ENCODE measurements at places on chromosomes 5 and 9. TPM values are rescaled to one million over a fixed set of nuclear protein-coding genes. Genes with fewer than 3 reads are reported as not detected.
A peak's percentile ranks its signal among the peaks of the same experiment; 100 is the strongest.

The TLR4 gene
- not detected for total RNA-seq

DNA sequence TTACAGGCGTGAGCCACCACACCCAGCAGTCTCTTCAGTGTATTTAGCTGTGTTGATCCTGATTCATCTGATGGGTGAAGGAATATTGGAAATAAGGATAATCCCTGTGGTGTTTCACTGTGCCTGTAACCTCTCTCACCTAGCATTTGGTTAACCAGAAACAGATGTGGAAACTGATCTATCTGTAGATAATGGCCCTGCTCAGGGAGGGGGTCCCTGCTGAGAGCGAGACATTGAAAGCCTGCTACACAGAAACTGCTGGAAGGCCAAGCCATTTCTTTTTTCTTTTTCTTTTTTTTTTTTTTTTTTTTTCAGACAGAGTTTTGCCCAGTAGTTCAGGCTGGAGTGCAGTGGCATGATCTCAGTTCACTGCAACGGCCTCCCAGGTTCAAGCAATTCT, 28.4 kb downstream of the QRFP start:
- H3K36me3 ChIP-seq, result peaks cover 9% of the 10 kb centered on the region
- no peaks in the 10 kb centered on the region for H3K27me3 ChIP-seq
- H3K27ac ChIP-seq, result no peak overlapping the region
- DNase-seq, result no peak
- no peaks in the 10 kb centered on the region for H3K4me1 ChIP-seq
- H3K4me3 ChIP-seq, result no peak overlapping the region

DNA sequence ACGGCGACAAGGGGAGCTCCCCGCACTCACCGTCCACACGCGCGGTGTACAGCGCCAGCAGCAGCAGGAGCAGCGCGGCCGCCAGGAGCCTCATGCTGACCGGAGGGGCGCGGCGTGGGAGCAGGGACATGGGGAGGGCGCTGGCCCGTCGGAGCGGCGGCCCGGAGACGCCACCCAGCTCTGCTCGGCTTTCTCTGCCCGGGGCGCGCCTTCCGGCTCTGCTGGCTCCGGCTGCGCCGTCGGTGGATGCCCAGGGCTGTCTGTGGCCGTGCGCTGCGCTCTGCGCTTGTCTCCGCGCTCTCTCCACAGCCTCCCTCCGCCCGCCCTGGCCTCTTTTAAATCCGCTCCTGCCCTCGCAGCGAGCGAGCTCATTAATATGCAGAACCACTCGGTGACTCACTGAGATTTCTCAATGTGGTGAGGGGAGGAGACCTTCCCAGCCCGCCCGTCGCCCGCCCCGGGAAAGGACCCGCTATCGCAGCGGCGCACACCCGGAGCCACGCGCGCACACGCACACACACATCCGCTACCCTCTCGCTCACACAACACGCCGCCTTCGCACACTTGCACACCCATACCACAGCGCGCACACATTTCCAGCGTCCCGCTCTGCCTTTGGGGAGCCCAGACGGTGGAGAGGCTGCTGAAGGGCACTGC, at the start of gene CXCL14:
TSS of gene CXCL14 (minus strand) at position 307 of the 657 bp plus-strand sequence. CDS start at position 94, 213 bp downstream.
- H3K27me3 ChIP-seq, result peaks cover 45% of the 10 kb centered on the region
- H3K36me3 ChIP-seq, result no peaks in the 10 kb centered on the region
- H3K4me3 ChIP-seq, result no peak within 1 kb of the TSS
- no peaks in the 10 kb centered on the region for H3K4me1 ChIP-seq
- H3K27ac ChIP-seq, result no peak within 1 kb of the TSS
- DNase-seq, result no peak

- H3K36me3 ChIP-seq, result no peaks in the 10 kb centered on the region
- H3K27ac ChIP-seq, result no peak overlapping the region
- no peak overlapping the region for H3K4me3 ChIP-seq
- H3K4me1 ChIP-seq, result peaks cover 27% of the 10 kb centered on the region
- H3K27me3 ChIP-seq, result peaks cover 2% of the 10 kb centered on the region
- DNase-seq, result no peak
Measured at GRCh38 chr9:99885747-99886146, 20.7 kb upstream of the STX17 start.

GRCh38 chr5:164627021-164627420, 1121.6 kb downstream of the MAT2B start:
- no peaks in the 10 kb centered on the region for H3K36me3 ChIP-seq
- H3K4me3 ChIP-seq, result no peak overlapping the region
- H3K27ac ChIP-seq, result no peak overlapping the region
- no peak for DNase-seq
- no peaks in the 10 kb centered on the region for H3K27me3 ChIP-seq
- no peaks in the 10 kb centered on the region for H3K4me1 ChIP-seq

DNA sequence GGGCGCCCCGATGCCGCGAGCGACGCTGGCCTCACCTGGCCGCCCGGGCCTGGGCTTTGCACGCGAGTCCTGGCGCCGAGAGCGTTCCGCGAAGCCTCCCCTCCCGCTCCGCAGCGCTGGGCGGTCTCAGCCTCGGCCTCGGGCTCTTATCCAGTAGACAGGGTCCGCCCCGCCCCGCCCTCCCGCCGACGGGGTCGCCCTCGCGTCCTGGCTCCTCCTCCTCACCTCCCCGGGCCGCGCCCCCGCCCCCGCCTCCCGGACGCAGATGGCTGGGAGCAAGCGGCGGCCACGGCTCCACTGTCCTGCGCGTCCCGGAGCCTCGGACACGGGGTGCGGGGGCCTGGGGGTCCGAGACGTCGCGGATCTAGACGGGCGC, at the start of gene SLC6A3:
TSS of gene SLC6A3 (minus strand) at position 128 of the 376 bp plus-strand sequence. CDS start 2,243 bp downstream, outside the sequence.
- H3K4me3 ChIP-seq, result no peak within 1 kb of the TSS
- peaks cover 52% of the 10 kb centered on the region for H3K27me3 ChIP-seq
- no peaks in the 10 kb centered on the region for H3K4me1 ChIP-seq
- DNase-seq, result no peak
- no peaks in the 10 kb centered on the region for H3K36me3 ChIP-seq
- no peak within 1 kb of the TSS for H3K27ac ChIP-seq

DNA sequence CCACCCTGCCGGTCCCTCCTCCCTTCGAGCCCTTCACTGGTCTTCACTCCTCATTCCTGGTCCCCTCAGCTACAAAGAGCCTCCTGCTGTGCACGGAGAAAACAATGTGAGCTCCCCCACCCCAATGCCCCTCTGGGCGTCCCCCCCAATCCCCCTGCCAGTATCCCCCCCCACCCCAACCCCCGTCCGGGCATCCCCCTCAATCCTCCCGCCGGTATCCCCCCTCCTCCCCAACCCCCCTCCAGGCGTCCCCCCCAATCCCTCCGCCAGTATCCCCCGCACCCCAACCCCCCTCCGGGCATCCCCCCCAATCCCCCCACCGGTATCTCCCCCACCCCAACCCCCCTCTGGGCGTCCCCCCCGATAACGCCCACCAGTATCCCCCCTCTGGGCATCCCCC, 42.8 kb downstream of the EXD3 start:
- no peak overlapping the region for H3K4me3 ChIP-seq
- DNase-seq, result no peak
- no peak overlapping the region for H3K27ac ChIP-seq

GRCh38 chr5:179870403-179870903, 11.8 kb upstream of the MRNIP start:
- DNase-seq, result no peak
- H3K36me3 ChIP-seq, result peaks cover 47% of the 10 kb centered on the region
- no peak overlapping the region for H3K4me3 ChIP-seq
- no peak overlapping the region for H3K27ac ChIP-seq

GRCh38 chr9:98536542-98537173, 172.1 kb downstream of the GABBR2 start:
- no peaks in the 10 kb centered on the region for H3K4me1 ChIP-seq
- H3K4me3 ChIP-seq, result no peak overlapping the region
- no peak overlapping the region for H3K27ac ChIP-seq
- H3K27me3 ChIP-seq, result peaks cover 2% of the 10 kb centered on the region
- peak; percentile 13 for DNase-seq

Measured in activated T-helper 2 cell treated with anti-CD3 and anti-CD28 coated beads, Interferon-gamma antibody, Interleukin-2, Interleukin-4, amounts not matched to agents 10 μg/mL and 5 μg/mL and 100 μg/mL, durations not matched to agents 14 hours and 24 hours and 36 hours (primary cell).